ENCODE measurements at places on chromosomes 11 and 22.
A peak's percentile ranks its signal among the peaks of the same experiment; 100 is the strongest.

- DNase-seq = no peak
These were observed 16.3 kb upstream of the C11orf87 start for GRCh38 chr11:109405671-109406070.

DNA sequence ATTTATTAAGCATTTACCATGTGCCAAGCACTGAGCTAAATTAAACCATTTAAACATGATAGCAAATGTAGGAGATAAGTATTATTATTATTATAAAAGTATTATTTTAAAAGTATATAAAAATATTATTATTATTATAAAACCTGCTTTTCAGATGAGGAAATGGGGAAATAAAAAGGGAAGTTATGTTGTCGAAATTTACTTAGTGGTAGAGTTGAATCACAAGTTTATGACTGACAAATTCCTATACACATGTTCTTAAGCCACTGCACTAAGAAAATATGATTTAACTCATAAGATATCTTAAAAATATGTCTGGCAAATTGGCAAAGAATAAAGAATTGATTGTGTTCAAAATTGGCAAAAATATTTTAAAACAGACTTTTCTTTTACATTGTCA is 53.8 kb downstream of the CASP12 start:
- no peak for DNase-seq

DNA sequence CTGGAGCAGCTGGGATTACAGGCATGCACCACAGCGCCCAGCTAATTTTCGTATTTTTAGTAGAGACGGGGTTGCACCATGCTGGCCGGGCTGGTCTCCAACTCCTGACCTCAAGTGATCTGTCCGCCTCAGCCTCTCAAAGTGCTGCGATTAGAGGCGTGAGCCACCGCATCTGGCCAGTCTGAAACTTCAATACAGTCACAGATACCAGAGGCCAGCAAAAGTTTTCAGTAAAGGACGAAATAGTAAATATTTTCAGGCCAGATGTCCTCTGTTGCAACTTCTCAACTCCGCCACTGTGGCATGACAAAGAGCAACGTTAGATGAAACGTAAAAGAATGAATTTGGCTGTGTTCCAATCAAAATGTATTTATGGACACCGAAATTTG is 403.6 kb downstream of the MN1 start:
- DNase-seq = no peak

DNA sequence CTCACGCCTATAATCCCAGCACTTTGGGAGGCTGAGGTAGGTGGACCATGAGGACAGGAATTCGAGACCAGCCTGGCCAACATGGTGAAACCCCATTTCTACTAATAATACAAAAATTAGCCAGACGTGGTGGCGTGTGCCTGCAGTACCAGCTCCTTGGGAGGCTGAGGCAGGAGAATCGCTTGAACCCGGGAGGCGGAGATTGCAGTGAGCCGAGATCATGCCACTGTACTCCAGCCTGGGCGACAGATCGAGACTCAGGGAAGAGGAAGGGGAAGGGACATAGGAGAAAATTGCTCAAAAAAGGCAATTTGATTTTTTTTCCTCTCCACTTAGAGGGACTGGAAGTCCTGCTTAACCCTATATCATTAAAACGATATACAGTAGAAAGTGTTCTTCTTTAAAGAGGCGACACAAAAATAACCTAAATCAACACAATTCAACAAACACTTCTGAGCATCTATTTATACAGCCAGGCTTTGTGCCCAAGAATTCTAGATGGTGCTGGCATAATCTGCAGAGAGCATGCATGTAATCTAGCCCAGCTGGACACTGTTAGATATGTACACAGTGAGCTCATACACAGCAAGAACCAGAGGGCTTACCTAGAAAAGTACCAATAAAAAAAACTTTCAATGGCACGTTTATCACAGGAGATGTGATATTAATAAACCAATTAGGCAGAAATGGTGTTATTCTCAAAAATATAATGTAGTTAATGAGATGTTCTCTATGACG is 20.9 kb upstream of the DENND5A start:
- DNase-seq = no peak

DNA sequence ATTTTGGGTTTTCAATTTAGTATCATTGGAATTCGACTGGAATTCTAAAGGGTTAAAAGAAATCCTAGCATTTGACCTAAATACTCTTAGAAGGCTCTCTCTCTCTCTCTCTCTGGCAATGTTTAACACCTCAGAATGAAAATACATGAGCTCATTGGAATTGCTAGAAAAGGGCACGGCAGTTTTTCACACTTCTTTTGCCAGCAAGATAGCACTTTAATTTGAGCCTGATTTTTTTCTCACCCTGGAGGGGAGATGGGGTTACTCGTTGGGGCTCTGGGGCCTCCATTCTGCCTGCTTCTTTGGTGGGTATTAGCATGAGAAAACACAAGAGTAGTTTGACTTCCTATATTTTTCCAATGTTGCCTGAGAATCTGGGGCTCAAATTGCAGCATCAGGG is 22.8 kb upstream of the CLMP start:
- no peak for DNase-seq

DNA sequence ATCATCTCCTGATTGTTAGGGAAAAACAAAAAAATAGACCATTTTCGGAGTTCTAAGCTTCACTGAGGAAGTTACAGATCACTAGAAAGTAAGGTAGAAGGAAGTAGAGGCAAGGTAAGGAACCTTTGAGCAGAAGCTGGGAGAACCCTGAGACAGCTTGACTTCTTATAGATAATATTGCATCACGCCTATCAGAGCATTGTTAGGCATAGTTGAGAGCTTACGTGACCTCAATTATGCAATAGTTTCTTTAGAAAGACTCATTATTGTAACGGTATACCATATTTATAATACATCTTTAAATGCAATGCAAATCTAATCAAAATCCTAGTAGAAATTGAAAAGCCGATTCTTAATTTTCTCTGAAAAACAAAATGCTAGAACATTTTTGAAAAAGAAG is 4.9 kb downstream of the TBRG1 start:
- no peak for DNase-seq

- no peak for DNase-seq
These were observed 8.5 kb downstream of the PHOX2A start for GRCh38 chr11:72235351-72236057.

- peak; percentile 7 for DNase-seq
These were observed at the start of gene PRAME for GRCh38 chr22:22558972-22559603. Gene PRAME, minus strand, starts transcription at chr22:22559265. Its CDS starts 2,433 bp downstream, at chr22:22556832.

GRCh38 chr22:46517255-46517761 is 20.1 kb downstream of the CELSR1 start:
- DNase-seq = no peak
